Neural progenitor cell (in vitro differentiated cells): ENCODE measurements at places on chromosomes 11 and 22.
A peak's percentile ranks its signal among the peaks of the same experiment; 100 is the strongest.

DNA sequence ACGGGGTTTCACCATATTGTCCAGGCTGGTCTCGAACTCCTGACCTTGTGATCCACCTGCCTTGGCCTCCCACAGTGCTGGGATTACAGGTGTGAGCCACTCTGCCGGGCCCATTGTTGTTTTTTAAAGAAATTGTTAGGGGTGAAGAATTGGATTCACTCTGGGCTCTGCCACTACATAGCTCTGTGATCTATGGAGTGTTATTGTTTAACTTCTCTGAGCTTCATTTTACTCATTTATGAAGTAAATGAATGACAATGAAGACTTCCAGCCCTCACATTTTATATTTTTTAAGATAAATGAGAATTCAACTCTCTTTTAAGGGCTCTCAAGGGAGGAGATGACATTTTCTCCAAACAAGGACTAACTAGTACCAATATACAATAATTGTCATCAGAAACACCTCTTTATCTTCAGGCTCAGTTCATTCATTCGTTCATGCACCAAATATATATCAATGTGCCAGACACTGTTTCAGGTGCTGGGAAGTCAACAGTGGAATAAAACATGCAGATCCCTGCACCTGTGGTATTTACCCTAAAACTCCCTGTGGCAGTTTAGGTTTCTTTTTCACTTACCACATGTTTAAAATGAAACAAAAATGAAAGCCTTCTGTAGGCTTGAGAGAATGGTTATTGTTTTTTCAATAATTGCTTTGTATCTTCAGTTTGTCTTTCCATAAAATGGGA is 23.5 kb upstream of the GRAMD1B start:
- no peak for DNase-seq

- no peak for DNase-seq
Observed at GRCh38 chr22:46815559-46815895, 53.1 kb downstream of the TBC1D22A start.

DNA sequence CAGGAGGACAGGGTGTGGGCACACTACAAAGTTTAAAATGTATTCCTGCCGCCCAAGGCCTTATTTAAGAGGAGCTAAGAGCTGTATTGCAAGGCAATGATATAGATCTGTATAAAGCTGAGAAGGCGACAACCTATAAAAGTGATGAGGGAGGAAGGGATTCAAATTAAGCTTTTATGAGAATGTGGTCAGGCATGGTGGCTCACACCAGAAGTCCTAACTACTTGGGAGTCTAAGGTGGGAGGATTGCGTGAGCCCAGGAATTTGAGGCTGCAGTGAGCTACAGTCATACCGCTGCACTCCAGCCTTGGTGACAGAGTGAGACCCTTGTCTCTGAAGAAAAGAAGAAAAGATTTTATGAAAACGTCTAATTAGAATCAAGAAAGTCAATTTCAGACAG is 9.7 kb upstream of the GLB1L3 start:
- DNase-seq: no peak

GRCh38 chr11:103322821-103323220 is 213.6 kb downstream of the DYNC2H1 start:
- no peak for DNase-seq

DNA sequence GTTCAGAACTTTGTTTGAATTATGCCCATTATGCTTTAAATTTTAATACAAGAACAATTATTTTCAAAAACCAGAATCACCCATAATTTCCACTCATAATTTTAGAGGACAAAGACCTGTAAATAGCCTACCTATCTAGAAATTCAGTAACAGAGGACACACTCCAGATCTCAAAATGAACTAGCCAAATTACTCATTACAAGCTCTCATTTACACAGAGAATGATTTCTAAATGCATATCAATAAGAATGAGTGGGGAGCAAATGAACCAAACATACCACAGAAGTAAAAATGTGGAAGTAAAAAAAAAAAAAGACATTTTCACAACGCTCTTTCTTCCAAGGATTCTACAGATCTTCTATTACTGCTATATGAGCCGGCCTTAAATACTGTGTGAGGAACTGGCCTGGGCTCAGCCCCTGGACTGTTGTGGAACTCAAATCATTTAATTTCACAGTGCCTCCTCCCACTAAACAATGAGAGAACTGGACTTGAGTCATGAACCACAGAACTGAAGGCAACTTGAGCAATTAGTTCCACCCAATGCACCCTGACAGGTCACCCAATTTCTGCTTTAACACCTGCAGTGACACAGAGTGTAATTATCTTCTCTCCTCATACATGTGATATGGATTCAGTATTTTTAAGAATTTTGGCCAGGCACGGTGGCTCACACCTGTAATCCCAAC is 8.0 kb downstream of the MRTFA start:
- DNase-seq: no peak

GRCh38 chr11:17157761-17158160 is 50.0 kb downstream of the PIK3C2A start:
- no peak for DNase-seq

- no peak for DNase-seq
Observed at GRCh38 chr11:112320668-112321067, 60.0 kb upstream of the PLET1 start.

- no peak for DNase-seq
Observed at GRCh38 chr11:75508051-75508561, 17.6 kb downstream of the GDPD5 start.

DNA sequence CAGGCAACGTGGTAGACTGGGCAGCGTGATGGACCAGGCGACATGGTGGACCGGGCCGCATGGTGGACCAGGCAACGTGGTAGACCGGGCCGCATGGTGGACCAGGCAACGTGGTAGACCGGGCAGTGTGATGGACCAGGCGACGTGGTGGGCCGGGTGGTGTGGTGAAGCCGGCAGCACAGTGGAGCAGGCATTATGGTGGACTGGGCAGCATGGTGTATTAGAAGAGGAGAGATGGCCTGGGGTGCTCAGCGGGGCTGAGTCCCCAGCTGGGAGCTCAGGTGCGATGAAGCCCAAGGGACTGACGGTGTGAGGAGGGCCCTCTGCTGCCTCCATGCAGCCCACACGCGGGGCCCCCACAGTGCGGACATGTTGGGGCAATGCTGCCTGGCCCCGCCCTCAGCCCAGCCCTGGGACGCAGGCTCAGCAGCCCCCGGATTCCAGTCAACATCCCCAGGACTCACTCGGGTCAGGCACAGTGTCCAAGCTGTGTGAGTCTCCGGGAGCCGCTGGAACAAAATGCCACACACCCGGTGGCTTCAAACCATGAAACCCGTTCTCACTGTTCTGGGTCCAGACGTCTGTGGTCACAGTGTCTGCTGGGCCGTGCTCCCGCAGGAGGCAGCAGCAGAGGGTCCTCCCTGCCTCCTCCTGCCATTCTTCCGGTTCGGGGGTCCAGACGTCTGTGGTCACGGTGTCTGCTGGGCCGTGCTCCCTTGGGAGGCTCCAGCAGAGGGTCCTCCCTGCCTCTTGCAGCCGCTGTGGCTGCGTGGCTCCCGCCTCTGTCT is 1084.9 kb downstream of the BRD1 start:
- DNase-seq: no peak

GRCh38 chr11:16382186-16382585 is 25.8 kb upstream of the SOX6 start:
- no peak for DNase-seq

- no peak for DNase-seq
Observed at GRCh38 chr11:8068605-8069221, 12.3 kb upstream of the TUB start.

- no peak for DNase-seq
Observed at GRCh38 chr11:17298302-17298701, 21.8 kb downstream of the NUCB2 start.

- no peak for DNase-seq
Observed at GRCh38 chr22:46251266-46251665, 1.2 kb upstream of the CDPF1 start.

DNA sequence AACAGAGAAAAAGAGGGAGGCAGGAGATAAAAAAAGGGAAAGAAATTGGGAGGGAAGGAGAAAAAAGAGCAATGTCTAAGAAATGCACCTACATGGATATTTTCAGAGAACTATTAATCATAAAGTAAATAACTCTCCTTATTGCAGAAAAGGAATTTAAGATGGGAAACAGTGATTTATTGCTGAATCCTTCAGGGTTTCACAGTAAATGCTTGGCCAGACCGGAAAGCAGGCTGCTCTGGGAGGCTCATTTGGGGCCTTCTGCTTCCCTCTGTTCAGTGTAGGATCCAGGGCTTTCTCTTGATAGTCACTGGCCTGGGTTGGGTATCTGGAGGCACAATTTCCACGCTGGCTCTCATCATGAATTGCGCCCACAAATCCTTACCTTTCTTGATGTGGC is 324.3 kb upstream of the SORL1-AS1 start:
- DNase-seq: no peak

- DNase-seq: no peak
Observed at GRCh38 chr22:43377896-43378704, 33.7 kb upstream of the MPPED1 start.

- DNase-seq: peak; percentile 34
Observed at GRCh38 chr11:27694992-27695391, 5.3 kb downstream of the BDNF start.

GRCh38 chr11:68659158-68659921 is 25.0 kb upstream of the GAL start:
- no peak for DNase-seq

DNA sequence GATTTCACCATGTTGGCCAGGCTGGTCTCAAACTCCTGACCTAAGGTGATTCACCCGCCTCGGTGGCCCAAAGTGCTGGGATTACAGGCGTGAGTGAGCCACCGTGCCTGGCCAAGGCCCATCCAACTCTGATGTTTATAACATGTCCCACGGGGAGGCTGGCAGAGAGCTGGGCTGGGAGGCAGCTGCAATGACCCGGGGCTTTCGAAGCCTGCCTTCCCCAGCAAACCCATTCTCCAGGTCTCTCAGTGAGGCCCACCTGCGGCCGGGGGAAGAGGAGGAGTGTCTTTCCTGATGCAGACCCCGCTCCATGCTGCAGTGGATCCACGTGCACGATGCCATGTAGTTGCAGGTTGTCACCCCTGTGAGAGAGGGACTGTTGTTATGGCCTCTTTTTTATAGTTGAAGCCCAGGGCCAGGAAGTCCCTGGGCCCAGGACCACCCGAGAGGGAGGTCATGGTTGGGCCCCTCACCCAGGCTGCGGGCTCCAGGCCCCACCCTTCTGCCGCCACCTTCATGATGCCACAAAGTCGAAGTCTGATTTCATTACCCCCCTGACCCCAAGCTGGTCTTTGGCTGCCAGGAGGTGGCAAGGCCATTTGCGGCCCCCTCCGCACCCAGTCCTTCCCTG is 38.3 kb downstream of the KCNJ4 start:
- DNase-seq: no peak

GRCh38 chr11:122681735-122682134 is 26.2 kb downstream of the UBASH3B start:
- DNase-seq: no peak

- DNase-seq: no peak
Observed at GRCh38 chr11:55966391-55966790, 3.4 kb downstream of the OR10AG1 start.

DNA sequence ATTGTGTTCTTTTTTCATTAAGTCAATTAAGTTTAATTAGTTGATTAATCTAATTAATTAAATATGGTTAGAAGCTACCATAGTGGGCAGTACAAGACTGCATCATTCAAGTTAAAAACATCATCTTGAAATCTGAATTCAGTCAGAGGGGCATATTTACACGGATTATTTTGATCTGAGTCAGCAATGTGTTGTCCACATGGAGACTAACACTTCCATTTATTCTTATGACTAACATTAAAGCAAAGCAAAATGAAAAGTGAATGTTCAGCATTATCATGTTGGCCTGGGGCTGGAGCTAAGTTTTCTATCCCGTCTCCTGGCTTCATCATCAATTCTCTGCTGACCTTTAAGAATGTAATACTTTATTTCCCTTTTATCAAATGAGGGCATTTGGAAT is 17.3 kb downstream of the FLI1 start:
- DNase-seq: no peak

DNA sequence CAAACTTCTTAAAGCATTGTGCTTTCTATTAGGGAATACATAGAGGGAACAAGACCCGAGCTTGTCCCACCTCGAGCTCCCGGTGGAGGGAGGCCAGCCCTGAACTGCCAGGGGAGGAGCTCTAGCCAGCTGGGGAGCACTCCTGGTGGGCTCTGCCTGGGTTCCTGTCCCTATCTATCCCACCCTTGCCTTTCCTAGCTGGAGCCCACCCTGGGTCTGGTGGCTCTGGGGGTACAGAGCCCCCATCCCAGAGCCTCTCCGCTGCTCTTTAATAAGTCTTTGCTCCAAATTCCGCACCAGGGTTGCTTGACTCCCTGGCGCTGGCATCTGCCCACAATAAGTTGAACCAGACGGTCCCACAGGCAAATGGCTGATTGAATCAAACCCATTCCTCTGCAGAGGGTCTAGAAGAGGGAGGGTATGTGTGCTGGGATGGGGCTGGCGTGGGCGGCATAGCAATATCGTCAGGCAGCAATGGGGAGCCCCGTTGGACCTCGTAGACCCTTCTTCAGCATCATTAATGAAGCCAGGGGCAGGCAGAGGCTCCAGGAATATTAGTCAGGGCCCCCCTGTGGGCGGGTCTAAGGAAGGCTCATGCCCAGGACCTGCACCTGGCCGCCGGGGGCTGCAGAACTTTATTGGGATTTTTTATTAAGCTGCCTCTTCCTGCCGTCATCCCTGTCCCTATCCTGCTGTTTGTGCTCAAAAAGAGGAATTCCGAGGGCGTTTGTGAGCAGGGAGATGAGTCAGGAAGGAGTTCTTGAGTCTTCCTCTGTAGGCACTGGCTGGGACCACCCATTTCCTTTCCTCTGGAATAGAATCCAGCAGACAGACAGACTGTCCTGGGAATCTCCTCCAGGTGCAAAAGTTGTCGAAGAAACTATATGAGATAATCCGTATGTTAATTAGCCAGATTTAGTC is 38.5 kb upstream of the RIC3 start:
- no peak for DNase-seq

DNA sequence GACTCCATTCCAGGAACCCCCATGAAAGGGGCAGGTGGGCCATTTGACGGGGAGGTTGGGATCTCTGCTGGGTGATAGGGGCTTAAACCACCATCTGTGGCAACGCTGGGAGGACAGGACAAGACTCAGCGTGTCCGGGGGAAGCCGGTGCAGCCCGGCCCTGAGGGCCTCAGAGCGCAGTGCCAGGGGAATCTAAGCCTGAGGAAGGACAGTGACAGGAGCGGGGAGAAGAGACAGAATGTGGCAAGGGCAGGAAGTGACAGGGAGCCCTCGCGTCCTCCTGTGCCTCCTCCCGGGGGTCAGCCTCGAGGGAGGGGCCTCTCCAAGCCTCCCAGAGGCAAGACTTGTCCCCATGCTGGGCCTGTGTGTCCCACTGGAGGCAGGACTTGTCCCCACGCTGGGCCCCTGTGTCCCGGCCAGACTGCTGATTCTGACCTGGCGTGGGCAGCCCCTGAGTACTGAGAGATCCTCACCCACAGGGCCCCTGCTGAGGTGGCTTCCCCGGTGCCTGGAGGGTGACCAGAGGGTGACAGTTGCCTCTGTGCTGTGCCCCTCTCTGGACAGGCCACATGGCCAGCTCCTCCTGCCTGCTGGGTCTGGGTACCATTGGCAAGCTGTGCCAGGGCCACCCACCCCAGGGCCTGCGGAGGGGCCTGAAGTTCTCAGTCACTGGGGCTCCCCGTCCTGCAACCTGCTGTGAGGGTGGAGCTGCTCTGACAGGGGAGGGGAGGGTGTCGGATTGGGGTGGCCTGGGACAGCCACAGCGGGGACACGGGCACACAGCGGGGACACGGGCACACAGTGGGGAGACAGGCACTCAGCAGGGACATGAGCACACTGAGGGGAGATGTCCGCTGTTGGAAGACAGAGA is 676.2 kb downstream of the BRD1 start:
- no peak for DNase-seq

GRCh38 chr22:41603873-41604332 is 14.3 kb upstream of the PMM1 start:
- DNase-seq: no peak
